ENCODE measurements at places on chromosomes 16 and 17. TPM values are rescaled to one million over a fixed set of nuclear protein-coding genes. Genes with fewer than 3 reads are reported as not detected.

DNA sequence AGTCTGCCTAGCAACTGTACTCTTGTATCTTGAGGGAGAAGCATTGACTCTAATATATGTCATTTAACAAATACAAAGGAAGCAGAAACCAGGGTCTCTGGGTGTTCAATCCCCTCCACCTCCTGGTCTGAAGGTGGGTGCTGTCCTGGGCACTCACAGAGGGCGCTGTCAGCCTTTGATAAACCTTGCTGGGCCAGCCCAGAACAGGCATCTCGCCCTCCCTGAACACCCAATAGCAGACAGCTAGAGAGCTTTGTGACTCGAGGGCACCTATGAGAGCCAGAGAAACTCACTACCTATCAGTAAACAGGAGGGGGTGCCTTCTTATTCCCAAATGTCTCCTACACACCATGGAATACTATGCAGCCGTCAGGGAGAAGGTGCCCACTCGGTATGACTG, 6.4 kb upstream of the PIPOX start:
- no peak for DNase-seq

DNA sequence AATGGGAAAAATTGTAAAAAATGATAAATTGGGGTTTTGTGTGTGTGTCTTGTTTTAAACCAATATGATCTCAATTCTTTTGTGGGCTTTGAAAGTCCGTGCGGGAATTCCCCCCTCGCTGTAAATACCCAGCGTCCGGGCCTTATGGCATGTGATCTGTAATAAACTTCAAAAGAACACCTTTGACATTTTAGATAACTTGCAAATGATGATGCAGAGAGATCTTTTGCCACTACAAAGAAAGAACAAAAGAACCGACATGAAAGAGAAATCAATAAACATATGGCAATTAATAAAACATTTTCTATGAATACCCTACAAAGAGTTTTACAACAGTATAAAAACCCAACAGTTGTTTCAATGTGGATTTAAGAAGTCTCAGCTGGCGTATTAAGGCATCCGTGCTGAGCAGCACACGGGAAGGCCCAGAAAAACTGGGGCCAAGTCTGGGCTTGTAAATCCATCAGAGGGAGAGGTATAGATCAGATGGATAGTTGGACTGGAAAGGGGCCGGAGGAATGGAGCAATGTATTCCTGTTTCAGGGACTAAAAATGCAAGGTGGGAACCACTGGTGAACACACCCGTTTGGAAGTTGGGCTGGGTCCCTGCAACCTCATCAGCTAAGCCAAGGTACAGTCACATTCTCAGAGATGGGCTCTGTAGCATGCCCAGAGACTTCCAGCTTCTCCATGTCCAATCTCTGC, 115.2 kb downstream of the IRX5 start:
- DNase-seq = no peak

DNA sequence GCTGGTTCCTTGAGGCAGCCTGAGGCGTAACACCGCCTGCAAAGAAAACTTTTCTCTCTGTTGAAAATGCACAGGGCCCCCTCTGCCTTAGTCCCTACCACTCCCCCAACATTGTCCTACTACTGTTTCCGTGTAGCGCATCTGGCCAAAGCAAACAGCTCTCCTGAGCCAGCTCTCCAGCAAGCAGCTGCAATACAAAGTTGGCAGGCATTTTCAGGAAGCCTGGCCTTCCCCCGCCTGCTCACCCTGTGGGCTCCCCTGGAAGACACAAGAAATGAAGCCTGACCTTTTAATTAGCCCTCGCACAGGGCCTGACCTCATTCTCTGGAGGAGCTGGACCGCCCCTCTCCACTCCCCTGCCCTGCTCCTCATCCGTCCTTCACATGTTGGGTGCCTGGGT, 66.7 kb downstream of the SOX9 start:
- no peak for DNase-seq

GRCh38 chr16:68283801-68284598, 19.7 kb downstream of the SLC7A6 start:
- no peak for DNase-seq

DNA sequence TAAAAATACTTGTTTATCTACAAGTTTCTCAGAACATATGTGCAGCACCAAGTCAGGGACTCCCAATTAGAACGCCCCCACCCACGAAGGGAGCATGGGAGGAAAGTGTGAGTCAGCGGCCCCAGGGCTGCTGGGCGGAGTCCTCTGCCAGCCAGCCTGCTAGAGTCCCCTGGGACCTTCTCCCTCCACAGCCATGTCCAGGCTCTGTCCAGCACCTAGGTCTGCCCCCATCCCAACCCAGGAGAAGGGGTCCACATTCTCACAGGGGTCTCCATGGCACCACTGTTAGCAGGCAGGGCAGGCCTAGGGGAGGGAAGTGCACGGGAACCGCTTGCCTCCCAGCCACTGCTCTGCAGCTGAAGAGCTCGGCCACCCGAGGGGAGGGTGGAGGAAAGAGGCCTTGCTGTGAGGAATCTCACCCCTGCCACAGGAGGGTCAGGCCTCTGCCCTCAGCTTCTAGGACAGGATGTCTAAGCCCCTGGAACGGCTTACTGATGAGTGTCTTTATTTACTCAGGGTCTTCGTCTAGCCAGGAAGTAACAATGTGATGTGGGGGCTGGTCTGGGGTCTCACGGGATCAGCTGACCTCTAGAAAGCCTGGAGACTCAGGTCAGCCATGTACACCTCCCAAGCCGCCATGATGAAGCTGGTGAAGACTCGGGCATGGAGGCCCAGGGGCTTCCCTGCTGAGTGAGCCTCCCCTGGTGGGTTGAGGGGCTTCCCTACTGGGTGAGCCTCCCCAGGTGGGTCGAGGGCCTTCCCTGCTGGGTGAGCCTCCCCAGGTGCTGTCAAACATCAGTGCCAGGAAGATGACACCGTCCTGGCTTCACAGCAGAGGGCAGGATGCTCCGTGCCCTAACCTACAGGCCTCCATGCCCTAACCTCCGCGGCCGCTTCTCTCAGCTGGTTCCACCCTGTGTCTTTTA, 190.3 kb downstream of the RBFOX3 start:
- DNase-seq = no peak

GRCh38 chr16:85445779-85446222, 167.3 kb upstream of the GSE1 start:
- no peak for DNase-seq

GRCh38 chr16:67084345-67085028, 25.3 kb upstream of the PHAF1 start:
- DNase-seq = no peak

GRCh38 chr17:14296166-14296910, 4.5 kb upstream of the HS3ST3B1 start:
- no peak for DNase-seq

- DNase-seq = peak; percentile 61
These were observed 186.0 kb upstream of the TNRC6C start for GRCh38 chr17:77772461-77772897.

GRCh38 chr16:81127051-81127450, 30.9 kb upstream of the GCSH start:
- no peak for DNase-seq

- DNase-seq = no peak
These were observed 87.7 kb downstream of the RMI2 start for GRCh38 chr16:11432856-11433395.

- DNase-seq = no peak
These were observed 437.2 kb downstream of the HAPSTR1 start for GRCh38 chr16:9528511-9529079.

DNA sequence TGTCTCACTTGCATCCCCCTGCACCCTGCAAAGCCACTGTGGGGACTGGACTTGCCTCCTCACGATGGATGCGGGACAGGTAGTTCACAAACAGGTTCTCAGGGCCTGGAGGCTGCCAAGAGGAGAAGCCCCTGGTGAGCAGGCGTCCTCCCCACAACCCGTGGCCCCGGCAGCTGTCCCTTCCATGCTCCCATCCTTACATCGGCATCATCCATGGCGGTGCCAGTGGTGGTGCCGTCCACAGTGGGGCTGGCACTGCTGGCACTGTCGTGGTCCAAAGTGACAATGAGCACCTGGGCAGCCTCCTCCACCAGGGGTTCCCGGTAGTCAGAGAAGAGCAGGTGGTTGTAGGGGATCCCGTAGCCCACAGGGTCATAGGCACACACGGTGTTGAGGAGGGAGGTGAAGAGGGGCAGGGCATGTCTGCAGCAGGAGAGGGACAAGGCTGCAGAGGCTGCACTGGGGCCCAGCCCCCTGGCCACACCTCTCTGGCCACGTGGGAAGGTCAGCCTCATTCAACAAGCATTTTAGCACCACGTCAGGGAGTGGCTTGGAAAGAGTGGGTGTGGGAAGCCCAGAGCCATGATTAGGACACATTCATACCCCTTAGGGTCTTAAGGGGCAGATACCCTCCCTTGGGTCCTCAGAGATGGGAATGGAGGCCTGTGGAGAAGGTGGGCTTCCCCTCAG, 12.6 kb downstream of the HID1 start:
- no peak for DNase-seq

GRCh38 chr17:63932721-63933120, 590 bp upstream of the CD79B start:
- no peak for DNase-seq

- DNase-seq = no peak
These were observed 16.3 kb downstream of the AXIN1 start for GRCh38 chr16:336269-336668.

DNA sequence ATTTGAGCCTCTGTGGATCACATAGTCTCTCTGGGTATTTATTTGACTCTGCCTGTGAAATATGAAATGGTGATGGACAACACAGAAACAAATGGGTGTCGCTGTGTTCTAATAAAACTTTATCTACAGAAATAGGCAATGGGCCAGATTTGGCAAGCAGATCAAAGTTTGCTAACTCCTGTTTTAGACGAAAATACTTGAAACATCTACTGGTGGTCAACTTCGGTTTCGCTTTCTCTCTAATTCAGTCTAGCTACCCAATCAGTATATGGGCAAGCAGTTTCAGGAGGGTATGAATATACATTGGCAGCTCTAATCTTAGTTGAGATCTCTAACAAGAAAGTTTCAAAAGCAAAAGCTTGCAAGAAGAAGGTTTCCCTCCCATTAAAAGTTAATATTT, 60.1 kb upstream of the DYNLRB2 start:
- DNase-seq = no peak

DNA sequence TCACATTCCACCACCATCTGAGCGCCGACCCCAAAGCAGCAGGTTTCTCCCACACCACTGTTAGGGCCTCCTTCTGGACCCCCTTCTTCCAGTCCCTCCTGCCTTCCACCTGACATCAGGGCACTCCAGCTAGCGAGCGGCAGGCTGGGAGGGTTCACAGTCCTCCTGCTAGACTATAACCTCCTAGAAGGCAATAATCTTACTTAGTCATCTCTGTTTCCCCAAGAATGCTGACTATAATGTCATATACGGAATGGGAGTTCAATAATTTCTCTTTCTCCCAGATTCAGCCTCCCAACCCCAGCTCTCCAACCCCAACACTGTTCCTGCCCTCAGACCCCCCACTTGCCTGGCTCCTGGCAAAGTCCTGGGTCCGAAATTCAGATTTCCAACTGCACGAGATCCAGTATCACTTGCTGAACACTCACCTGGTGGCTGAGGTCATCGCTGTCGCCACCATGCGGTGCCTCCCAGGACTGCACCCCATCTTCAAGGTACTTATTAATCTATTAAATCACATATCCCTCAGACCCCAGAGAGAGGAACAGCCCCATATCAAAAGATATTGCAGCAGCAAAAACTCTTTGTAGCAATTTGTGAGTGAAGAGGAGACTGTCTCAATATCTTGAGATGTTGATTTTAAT, 5.6 kb downstream of the ALOX12 start:
- DNase-seq = peak; percentile 58

- no peak for DNase-seq
These were observed 363.4 kb downstream of the CDH13 start for GRCh38 chr16:82990155-82990554.

KIF2B gene
- total RNA-seq = not detected

STX1B gene
- total RNA-seq = 4.5 TPM

P2RX5 gene
- total RNA-seq = 82.9 TPM

CSH1 gene
- 8.3 TPM for total RNA-seq

SMARCE1 gene
- total RNA-seq = 93.9 TPM

KRT24 gene
- not detected for total RNA-seq

CHST5 gene
- 0.18 TPM for total RNA-seq

C17orf67 gene
- 3.5 TPM for total RNA-seq
